ENCODE measurements at places on chromosomes 12 and 14.

DNA sequence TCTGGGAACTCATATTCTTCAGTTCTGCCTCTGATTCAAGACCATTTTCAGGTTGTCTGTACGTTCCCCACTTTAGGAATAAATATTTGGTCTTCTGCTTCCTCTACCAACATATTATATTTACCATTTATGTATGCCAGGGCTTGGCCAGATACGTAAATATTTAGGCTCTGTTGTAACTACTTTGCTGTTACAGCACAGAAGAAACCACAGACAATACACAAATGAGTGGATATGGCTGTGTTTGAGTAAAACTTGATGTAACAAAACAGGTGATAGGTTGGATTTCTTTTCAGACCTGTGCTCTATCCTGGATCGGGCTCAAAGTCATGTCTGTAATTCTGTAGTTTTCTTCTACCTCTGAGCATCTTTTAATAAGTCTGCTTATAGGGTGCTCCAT, 37.5 kb downstream of the RAP1B start:
- no peak for DNase-seq

DNA sequence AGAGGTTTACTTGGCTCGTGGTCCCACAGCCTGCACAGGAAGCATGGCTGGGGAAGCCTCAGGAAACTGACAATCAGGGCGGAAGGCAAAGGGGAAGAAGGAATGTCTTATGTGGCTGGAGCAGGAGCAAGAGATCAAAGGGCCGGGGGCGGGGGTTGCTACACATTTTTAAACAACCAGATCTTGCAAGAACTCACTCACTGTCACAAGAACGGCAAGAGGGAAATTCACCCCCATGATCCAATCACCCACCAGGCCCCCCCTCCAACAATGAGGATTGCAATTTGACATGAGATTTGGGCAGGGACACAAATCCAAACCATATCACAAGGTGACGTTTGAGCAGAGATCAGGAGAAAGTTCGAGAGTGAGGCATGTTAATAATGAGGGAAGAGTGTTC, 163.7 kb upstream of the RPH3A start:
- DNase-seq: no peak

DNA sequence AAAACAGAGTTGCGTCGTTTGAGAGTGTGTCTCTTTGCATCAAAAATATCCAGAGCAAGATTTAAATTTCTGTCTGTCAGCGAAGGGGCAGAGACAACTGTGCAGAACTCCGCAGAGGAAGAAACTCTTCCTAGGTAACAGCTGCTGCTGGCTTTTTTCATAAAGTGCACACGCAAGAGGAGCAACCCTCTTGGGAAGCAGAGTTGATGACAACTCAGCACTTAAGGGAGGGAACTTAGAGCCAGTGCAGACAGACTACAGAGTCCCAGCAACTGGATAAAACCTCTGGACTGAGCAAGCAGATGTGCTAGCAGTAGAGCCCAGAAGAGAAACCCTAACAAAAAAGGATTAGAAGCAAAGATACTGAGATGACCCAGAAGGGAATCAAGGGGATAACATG, 337.1 kb downstream of the PCNX1 start:
- DNase-seq: no peak

GRCh38 chr12:47403681-47404080, 302.1 kb downstream of the RPAP3 start:
- DNase-seq: no peak

DNA sequence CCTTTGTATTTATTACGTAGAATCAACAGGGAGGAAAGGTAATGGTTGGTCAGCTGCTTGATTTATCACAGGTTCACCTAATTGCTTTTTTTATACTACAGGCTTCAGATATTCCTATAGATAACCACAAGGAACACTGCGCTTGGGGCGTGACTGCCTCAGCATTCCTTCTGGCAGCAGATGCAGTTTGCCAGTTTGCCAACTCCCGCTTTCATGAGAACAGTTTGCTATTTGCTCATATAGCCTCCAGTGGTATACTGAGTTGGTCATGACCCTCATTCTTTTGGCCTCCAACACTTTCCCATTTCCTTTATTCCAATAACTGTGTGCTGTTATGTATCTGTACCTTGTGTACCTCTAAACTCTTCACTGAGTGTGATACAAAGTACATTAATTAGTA, 38.6 kb upstream of the ACSM4 start:
- DNase-seq: no peak

GRCh38 chr12:124389138-124389724, 94.3 kb downstream of the RFLNA start:
- DNase-seq: no peak

GRCh38 chr12:42607584-42608058, 18.1 kb upstream of the PRICKLE1 start:
- DNase-seq: no peak

DNA sequence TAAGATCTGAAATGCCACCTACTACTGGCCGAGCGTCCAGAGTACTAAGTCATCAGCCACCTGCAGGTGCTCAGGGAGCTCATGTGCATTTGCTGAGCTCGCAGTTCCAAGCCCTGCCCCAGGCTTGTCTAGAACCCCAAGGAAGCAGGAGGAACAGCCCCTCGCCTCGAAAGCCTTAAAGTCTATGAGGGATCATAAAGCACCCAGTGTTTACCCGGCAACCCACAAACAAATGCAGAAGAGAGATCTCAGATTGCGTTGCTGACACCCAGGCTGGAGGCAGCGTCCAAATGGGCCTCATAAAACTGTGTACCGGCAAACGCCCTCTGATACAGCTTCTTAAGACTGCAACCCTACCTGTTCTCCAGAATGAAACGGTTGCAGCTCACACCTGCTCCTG, 6.8 kb downstream of the KDM2B start:
- no peak for DNase-seq

GRCh38 chr12:128727999-128728398, 95.8 kb downstream of the SLC15A4 start:
- DNase-seq: no peak

- no peak for DNase-seq
Measured at GRCh38 chr12:45220363-45220931, 4.6 kb downstream of the ANO6 start.

- DNase-seq: peak; percentile 2
Measured at GRCh38 chr14:81990312-81990761, 456.7 kb upstream of the SEL1L start.

DNA sequence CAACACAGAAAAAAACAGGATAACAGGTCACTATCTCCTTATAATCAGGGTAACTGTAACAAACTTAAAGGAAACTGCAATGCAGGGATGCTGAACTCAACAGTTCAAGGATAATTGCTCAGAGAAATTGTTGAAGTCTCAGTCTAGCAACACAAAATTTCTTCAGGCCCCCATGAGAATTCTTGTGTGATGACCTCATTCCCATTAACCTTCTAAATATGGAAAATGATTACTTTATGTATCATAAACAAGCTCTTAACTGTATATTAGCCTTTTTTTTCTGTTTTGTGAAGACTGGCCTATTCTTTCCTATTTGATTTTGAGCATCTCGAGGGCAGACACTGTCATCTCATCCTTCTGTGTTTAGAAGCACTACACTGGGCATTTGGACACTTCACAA, 47.1 kb downstream of the IGF1 start:
- DNase-seq: no peak

DNA sequence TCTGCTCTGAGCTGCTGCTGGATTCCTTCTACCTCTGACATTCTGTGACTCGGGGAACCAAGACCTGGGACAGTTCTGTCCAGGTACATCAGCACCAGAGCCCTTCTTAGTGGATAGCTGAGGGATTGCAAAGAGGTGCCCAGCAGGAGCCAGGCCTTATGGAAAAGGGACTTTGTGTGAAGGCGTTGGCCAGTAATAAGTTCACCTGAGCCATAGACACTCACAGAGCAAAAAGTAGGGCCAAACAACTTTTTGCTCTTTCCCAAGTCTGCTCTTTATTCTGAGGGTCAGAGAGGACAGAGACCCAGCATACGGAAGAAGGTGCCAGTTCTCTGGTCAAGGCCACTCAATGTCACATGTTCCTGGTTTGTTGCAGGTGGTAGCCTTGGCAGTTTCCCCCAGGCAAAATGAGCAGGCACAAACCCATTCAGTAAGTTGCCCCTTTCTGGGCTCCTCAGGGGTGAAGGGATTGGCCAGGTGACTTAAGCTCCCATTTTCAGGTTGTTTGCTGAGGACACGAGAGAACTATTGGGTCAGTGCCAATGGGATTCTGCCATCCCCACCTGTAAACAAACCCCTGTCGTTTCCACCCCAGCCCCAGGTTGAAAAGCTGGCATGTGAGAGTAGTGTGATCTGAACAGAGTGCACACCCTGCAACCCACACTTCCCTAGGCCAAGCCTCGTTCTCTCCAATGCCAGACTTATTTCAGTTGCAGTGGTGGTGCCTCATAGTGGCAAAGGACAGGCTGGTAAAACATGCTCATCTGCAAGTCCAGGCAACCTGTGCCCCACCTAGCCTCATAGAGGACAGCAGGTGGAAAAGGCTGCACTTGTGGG, 150.3 kb downstream of the SMOC1 start:
- no peak for DNase-seq

- no peak for DNase-seq
Measured at GRCh38 chr14:101118233-101118632, 214.7 kb upstream of the RTL1 start.

DNA sequence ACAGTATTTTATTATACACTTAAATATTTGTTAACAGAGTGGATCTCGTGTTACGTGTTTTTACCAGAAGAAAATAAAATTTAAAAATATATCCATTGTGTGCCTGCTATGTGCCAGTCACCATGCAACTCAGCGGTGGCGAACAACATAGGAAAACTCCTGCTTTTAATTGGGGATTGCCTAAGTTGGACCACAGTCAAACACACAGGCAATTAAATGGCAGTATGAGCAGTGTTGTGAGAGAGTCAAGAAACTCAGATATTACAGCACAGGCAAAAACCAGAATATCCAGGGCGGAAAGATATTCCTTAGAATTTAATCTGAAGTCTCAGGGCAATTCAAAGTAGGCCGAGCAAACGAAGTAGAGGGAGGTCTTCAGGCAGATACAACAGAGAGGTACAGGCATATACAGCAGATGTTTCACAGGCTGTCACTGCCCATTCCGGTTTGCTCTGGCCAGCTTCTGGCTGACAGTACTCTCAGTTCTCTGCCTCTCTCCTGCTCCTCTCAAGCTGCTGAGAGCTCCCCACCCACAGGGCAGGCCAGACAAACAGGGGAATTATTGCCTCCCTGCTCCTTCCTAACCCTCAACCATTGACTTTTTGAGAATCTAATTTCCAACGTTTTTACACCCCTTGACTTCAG, 540.2 kb upstream of the TMEM132C start:
- no peak for DNase-seq

- no peak for DNase-seq
Measured at GRCh38 chr12:47803191-47803875, 16.4 kb downstream of the HDAC7 start.

- no peak for DNase-seq
Measured at GRCh38 chr12:108468196-108468968, 46.7 kb upstream of the FICD start.

DNA sequence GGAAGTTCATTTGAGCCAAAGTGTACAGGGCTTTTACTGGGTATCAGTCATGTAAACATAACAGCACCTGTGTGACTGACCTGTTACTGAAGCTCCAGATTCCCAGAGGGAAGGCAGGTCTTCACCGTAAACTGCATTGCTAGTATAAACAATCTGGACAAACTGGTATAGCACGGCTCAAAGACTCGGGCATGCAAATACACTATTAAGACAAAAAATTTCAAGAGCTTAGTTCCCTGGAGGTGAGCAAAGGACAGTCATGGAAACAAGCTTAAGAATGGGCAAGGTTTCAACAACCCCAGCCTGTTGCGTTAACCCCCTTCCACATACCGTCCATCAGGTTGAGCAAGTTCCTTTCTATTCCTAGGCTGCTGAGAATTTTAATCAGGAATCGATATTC, 9.4 kb downstream of the PARP11 start:
- DNase-seq: no peak

DNA sequence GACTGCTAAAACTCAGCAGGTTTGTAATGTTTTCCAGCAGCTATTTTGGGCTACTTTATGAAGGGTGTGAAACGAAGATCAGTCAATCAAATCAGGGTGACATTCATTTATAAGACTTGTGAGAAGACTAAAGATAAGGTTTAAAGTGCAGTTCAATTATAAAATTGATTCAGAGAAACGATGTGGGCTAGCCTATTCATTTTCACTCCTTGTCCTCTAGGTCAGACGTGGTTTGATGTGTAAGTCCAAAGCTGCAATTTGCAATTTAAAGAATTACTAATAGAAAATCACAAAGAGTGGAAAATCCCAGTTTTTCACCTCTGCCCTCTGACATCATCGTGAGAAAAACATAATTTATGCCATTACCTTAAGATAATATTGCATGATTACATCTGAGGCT, 243.5 kb upstream of the NOVA1 start:
- DNase-seq: no peak

DNA sequence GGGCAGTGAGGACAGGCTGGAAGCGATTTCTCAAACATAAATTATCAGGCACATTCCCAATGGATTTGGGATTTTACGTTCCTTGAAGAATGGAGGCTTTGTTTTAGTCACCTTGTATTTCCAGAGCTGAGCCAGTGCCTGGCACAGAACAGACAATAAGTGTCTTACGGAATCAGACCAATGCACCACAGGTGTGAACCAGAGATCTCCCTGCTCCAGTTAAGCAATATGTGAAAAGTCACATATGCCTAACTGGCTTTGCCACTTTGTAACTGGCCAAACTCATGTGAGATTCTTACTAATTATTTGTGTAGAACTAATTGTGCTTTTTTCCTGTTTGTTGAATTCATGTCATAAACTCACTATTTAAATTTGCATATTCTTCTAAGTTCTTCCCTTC, 130.4 kb downstream of the KCNH5 start:
- DNase-seq: no peak

DNA sequence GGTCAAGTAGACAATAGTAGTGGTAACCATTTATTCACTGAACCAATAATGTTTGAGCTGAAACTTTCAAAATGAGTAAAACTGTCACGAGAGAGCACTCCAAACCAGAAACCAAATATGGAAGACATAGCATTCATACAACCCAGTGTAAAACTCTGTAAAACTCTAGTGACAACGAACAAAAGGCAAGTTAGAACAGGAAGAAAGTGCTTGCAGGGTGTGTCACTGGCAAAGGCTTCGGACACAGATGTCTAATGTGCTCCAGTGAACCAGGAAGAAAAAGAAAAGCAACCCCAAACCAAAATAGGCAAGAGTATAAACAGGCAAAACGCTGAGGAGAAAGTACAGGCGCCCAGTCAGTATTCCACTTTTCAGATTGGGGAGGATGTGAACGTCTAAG, 79.3 kb upstream of the FZD10 start:
- no peak for DNase-seq

DNA sequence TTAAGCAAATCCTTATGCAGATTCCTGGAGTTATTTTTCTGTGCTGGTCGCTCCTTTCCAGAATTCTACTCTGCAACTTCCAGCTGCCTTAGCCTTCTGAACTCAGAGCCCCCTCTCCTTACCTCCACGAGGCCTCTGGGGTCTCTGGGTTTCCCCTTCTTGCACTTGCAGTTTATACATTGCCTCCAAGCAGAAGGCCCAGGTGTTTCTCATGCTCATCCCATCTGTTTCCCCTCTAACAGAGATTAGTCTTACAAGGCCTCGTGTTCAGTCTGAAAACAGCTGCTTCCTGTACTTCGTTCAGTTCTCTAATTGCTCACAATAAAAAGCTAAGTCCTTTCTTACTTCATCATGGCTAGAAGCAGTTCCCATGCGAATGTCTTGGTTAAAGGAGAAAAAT, 134.4 kb upstream of the FGD4 start:
- no peak for DNase-seq

GRCh38 chr12:51403681-51404136, 12.5 kb upstream of the GALNT6 start:
- DNase-seq: no peak

- peak; percentile 99 for DNase-seq
Measured at GRCh38 chr12:74537126-74537706, 419 bp upstream of the ATXN7L3B start.

GRCh38 chr12:18090093-18090492, at the start of gene RERGL:
Gene RERGL (minus strand): TSS chr12:18090193. CDS start chr12:18090140, 53 bp downstream.
- DNase-seq: no peak

Data from NCI-H1417 treated with DMSO at 0.1 percent for 48 hours (cell line).